ENCODE measurements at places on chromosomes 4 and X.

- DNase-seq: no peak
Observed at GRCh38 chrX:153414856-153415510, 3.7 kb downstream of the ZFP92 start.

DNA sequence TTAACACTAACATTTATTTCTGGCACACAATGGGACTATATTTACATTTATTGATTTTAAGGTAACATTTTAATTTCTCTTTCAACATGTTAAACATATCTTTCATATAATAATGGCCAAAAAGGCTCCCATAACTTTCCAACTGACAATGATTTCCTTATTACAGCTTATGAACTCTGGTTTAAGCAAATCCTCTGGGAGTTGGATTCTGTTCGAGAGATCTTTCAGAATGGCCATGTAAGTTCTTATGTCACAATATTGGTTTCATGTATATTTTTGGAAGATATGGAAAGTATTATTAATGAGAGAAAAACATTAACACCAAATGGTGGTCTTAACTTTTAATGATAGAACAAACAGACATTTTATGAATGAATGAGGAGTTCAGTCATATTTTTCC lies 4.1 kb downstream of the TDO2 start:
- no peak for DNase-seq

DNA sequence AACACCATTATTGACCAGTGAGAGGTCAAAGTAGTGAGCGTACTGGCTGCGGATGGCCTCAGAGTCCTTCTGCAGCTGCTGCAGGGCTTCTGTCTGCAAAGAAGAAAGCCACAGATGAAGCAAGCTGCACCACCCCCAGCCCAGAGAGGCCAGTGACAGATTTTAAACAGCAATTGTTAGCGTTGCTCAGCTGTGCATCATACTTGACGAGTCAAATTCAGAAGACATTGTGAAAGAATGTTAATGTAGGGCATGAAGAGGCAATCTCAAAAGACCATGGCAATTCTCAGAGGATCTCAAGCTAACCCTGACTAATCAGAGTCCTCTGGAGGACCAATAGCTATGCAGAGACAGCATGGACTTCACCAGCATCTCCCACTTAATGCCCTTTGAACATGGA lies 16.6 kb downstream of the DKC1 start:
- no peak for DNase-seq

- no peak for DNase-seq
Observed at GRCh38 chrX:55210931-55211677, 9.0 kb upstream of the PAGE5 start.

All from non-pigmented ciliary epithelial cell (primary cell).